Bladder microvascular endothelial cell (primary cell): ENCODE measurements at places on chromosomes 3 and 15. TPM values are rescaled to one million over a fixed set of nuclear protein-coding genes. Genes with fewer than 3 reads are reported as not detected.

The TNFSF10 gene
- total RNA-seq = 46.3 and 265 TPM in 2 replicates

The CCR2 gene
- total RNA-seq = not detected in 2 replicates

The PPP1R14D gene
- total RNA-seq = not detected in 2 replicates

The NME9 gene
- not detected in 2 replicates for total RNA-seq

The FETUB gene
- total RNA-seq = not detected in 2 replicates

The EPHA3 gene
- total RNA-seq = under 0.01 and 0.16 TPM in 2 replicates

The CKMT1A gene
- total RNA-seq = not detected in 2 replicates

The SUCNR1 gene
- total RNA-seq = under 0.01 TPM in 2 replicates

The VWA5B2 gene
- 0.13 TPM in 1 of 2 replicates, not detected in the other for total RNA-seq

The MME gene
- 4.6 and 13.9 TPM in 2 replicates for total RNA-seq

The HCLS1 gene
- 31.9 and 43.1 TPM in 2 replicates for total RNA-seq

The RPUSD3 gene
- 16.7 and 20.1 TPM in 2 replicates for total RNA-seq

The LRRC31 gene
- not detected in 2 replicates for total RNA-seq

The NDN gene
- total RNA-seq = 9.9 and 26.2 TPM in 2 replicates

The FOXL2NB gene
- not detected in 2 replicates for total RNA-seq

The ITGB5 gene
- total RNA-seq = 128 and 147 TPM in 2 replicates

The GPR62 gene
- not detected in 2 replicates for total RNA-seq

The ACKR2 gene
- 0.16 and 6.9 TPM in 2 replicates for total RNA-seq

The TMEM207 gene
- total RNA-seq = not detected in 2 replicates

The SATB1 gene
- total RNA-seq = 8.4 and 11.5 TPM in 2 replicates

The AQP9 gene
- total RNA-seq = not detected in 2 replicates

The UBE2E2 gene
- total RNA-seq = 25.1 and 45.4 TPM in 2 replicates

The ECE2 gene
- not detected in 2 replicates for total RNA-seq

The IDH3A gene
- total RNA-seq = 13.8 and 38.1 TPM in 2 replicates
